ENCODE measurements at places on chromosomes 1 and 21.

DNA sequence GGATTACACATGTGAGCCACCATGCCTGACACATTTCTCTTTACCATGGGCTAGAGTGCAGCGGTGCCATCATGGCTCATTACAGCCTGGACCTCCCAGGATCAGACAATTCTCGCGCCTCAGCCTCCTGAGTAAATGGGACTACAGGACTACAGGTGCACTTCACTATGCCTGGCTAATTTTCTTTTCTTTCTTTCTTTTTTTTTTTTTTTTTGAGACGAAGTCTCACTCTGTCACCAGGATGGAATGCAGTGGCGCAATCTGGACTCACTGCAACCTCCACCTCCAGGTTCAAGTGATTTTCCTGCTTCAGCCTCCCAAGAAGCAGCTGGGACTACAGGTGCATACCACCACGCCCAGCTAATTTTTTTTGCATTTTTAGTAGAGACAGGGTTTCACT, 14.8 kb upstream of the KIF1B start:
- no peak for DNase-seq

- no peak for DNase-seq
These were observed 98.5 kb upstream of the IGSF21 start for GRCh38 chr1:18009055-18009454.

DNA sequence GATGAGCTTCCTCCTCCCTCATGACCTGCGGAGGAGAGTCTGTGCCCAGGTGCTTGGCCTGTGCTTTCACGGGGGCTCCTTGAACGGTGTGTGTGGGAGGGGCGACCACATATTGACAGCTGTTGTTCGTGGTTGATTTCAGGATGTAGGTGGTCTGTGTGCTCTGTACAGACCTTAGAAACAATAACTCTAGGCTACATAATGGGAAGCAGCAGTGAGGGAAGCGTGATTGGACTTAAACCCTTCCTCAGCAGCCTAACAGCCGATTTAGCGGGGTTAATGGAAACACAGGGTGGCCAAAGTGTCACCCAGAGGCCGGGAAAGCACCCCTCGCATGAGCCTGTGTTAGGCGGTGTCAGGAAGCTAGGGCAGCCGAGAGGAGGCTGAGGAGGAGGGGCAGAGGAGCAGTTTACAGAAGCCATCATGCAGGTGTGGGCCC, 56.0 kb downstream of the TBCE start:
- no peak for DNase-seq

- DNase-seq, result no peak
These were observed 30.5 kb upstream of the THEM4 start for GRCh38 chr1:151939779-151940178.

DNA sequence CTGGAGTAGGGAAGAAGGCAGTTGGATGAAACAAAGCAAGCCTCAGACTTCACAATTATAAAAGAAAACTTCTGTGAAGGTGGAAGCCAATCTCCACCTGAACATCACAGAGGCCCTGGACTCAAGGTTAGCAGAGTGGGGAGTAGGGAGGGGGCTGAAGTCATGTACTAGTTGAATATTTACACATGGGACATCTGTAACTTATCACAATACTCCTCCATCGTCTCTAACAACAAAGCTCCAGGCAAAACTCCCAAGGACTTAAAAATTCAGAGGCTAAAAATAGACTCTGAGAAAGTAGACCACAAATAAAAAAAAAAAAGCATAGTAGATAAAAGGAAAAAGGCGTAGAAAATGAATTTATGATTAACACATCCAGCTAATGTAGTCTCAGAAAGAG, 326.3 kb upstream of the PKN2 start:
- DNase-seq, result no peak

- no peak for DNase-seq
These were observed 71.9 kb downstream of the CD34 start for GRCh38 chr1:207839083-207839413.

- no peak for DNase-seq
These were observed 486.9 kb upstream of the NCAM2 start for GRCh38 chr21:20511216-20511880.

- no peak for DNase-seq
These were observed 9.4 kb downstream of the NCAM2 start for GRCh38 chr21:21007606-21008005.

GRCh38 chr1:211895126-211895759, 64.7 kb upstream of the LPGAT1 start:
- no peak for DNase-seq

DNA sequence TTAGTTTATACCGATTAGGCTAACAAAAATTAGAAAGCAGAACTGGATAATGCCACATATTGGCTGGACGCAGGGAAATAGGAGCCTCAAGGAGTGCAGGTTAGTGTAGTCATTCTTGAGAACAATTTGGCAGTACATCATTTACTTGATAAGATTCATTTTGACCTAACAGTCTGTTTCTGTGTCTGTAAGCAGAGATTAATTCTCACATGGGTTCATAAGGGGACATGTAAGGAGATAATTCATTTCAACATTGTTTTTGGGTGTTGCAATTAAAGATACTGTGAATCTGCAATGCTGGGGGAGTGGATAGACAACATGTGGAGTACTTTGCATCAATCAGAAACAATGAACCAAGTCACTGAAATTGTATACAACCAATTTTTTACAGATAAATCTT, 32.0 kb downstream of the AGO3 start:
- no peak for DNase-seq

- DNase-seq, result no peak
These were observed 742.0 kb downstream of the ADGRL2 start for GRCh38 chr1:82542766-82543165.

- DNase-seq, result no peak
These were observed 58.7 kb upstream of the KIAA1614 start for GRCh38 chr1:180854001-180854400.

DNA sequence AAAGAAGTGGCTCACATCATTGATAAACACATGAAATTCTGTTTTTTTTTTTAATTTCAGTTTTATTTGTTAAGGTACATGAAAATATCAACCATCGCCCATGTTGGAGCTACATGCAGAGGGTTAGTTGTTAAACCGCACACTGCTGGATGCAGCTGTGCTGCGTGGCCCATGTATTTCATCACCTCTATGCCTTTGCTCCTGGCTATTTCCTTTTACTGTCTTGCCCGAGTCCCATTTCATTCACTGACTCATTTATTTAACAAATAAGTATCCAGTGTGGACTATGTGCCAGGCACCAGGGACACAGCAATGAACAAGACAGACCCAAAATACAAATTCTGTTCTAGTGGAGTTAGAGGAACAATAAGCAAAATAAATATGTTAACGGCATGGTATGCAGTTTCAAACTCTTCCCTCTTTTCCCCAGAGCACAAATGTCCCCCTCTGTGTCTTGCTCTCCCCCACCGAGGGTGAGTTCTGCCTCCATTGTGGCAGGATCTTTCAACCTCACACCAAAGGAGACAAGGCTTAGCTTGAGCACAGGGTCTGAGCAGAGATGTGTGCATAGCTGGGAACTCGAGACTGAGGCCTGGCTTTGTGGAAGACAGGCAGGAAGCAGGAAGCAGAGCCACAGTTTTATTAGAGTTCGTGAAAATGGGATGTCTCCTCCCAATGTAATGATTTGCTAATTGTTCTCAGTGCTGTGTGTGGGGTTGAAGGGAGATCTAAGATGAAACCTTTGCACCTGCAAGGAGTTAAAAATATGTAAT, 44.6 kb downstream of the MAN1C1 start:
- no peak for DNase-seq

DNA sequence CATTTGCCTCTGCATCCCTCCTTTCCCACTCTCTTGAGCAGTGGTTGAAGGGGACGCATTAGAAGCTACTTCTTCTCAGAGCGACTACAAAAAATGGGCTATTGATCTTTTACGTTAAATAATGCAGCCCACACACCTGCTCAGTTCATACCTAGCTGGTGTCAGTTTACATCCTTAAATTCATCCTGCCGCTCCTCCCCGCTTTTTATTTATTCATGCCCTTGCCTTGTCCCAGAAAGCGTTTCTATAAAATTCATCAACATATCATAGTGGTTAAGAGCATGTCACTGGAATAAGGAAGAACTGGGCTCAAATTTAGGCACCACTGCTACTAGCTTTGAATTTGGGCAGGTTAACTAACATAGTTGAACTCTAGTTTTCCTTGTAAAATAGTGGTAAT, 66.0 kb upstream of the TINAGL1 start:
- DNase-seq, result no peak

DNA sequence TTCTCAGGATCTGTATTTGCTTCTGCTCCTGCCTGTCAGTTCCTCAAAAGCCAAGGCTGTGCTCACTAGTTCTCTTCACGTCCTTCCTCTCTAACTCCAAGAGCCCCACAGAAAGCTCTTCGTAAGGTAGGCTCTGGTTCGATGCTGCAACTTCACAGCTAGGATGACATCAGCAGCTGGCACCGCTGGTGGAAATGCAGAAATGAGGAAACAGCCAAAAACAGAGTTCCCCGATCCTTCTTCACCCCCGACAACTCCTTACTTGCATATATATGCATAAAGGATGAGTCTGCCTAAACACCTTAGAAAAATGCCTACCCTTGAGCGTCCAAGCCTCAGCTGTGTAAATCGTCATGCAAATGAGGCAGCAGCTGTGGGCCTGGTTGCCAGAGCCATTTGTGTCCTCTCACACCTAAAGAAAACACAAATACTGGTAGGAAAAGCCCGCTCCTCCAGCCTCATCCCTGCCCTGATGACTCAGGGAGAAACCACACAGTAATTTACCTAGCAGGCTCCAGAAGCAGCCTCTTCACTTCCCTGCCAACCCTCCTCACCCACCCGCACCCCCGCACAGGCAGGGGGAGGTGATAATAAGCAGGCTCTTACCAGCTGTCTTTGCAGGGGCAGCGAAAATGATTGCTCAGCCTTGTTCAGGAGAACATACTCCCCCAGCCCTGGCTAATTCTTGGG, 28.2 kb downstream of the BATF3 start:
- no peak for DNase-seq

DNA sequence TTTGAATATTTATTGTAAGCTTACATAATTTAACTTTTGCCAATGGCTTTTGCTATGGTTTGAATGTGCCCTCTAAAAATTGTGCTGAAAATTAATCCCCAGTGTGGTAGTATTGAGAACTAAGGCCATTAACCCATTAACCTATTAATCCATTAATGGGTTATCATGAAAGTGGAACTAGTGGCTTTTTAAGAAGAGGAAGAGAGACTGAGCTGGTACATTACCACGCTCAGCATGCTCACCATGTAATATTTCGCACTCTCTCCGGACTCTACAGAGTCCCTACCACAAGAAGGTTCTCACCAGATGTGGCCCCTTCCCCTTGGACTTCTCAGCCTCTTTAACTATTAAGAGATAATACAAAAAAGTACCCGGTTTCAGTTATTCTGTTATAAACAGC, 164.4 kb upstream of the ZRANB2 start:
- DNase-seq, result no peak

DNA sequence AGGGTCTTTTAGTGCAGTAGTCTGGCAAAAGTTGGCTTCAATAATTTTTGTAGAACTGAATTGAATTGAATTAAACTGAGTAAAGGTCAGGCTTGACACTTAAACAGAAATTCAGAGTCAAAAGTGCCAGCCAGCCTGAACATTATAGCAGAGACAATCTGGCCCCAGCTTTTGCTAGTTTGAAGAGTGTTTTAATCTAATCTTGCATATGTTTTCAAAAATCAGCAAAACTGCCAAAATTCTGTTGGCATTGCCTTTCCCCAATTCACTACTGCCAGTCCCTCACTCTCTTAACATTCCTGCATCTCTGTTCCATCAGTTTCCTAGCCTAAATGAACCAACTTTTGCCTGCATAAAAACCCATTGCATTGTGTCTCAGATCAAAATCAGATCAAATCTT, 403.8 kb downstream of the NUF2 start:
- DNase-seq, result no peak

DNA sequence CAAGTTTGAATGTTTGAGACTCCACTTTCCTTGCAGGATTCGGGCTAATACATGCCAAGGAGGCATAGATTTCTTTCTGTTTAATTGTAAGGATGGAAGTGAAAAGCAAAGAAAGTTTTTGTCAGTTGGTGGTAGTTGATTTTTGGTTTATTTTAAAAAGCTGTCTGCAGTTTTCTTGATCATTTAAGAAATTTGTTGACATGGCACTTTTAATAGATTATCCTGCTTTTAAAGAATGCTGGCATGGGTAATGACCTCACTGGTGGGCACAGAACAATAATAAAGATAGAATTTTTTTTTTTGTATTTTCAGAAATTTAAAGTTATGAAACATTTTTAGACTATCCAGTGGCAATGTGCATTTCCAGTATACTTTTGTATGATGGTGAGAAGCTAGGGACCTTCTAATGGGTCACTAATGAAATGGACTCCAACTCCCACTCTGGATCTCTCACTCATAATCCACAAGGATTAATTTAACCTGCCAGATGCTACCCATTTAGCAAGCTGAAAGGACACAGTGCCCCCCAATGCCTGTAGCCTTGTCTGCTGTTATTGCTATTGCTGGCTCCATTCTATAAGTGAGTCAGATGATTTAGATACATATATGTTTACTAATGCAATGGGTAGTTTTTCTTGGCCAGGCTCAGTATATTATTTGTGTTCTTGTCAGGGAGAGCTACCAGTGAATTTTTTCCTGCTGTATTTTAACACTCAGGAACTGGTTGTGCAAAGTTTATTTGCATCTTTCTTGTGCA, 190.2 kb upstream of the SGIP1 start:
- no peak for DNase-seq

GRCh38 chr1:164999146-164999545, 357.4 kb downstream of the LMX1A start:
- DNase-seq, result no peak

DNA sequence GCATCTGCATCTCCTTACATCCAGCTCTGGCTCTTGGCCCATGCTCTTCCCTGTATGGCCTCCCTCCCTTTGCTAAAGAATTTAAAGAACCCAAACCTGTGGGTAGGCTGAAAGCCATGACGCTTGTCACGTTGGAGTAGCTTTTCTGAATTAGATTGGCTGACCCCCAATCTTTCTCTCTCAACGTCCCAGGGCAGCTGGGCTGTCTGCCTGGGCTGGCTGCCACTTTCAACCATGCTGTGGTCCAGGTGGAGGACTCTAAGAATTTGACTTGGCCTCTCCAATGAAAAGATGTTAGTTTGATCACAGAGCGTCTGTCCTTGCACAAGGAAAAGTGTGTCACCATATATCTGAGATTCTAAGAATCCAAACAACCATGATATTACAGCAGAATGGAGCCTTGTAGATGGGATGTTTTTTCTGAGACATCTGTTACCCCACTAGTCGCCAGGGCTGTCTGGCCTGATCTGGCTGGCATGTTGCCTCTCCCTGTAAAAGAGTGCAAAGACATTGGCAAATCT, 6.5 kb upstream of the IGSF3 start:
- DNase-seq, result no peak

GRCh38 chr1:223331301-223331700, 32.7 kb downstream of the SUSD4 start:
- peak; percentile 6 for DNase-seq

GRCh38 chr1:112744009-112744578, 29.0 kb upstream of the PPM1J start:
- no peak for DNase-seq

- no peak for DNase-seq
These were observed 297.7 kb downstream of the PTPRC start for GRCh38 chr1:198936371-198937083.

All from activated CD4-positive, alpha-beta T cell treated with anti-CD3 and anti-CD28 coated beads, Interleukin-2, amount 50 U/mL, for 4 hours (primary cell).